ENCODE measurements at places on chromosomes 12 and 14.
A peak's percentile ranks its signal among the peaks of the same experiment; 100 is the strongest.

GRCh38 chr14:74824997-74825396, 50.9 kb downstream of the PROX2 start:
- no peak for DNase-seq

GRCh38 chr14:45658226-45658916, 405.4 kb upstream of the MIS18BP1 start:
- no peak for DNase-seq

GRCh38 chr12:71440345-71440762, 756 bp downstream of the LGR5 start:
- DNase-seq: no peak

DNA sequence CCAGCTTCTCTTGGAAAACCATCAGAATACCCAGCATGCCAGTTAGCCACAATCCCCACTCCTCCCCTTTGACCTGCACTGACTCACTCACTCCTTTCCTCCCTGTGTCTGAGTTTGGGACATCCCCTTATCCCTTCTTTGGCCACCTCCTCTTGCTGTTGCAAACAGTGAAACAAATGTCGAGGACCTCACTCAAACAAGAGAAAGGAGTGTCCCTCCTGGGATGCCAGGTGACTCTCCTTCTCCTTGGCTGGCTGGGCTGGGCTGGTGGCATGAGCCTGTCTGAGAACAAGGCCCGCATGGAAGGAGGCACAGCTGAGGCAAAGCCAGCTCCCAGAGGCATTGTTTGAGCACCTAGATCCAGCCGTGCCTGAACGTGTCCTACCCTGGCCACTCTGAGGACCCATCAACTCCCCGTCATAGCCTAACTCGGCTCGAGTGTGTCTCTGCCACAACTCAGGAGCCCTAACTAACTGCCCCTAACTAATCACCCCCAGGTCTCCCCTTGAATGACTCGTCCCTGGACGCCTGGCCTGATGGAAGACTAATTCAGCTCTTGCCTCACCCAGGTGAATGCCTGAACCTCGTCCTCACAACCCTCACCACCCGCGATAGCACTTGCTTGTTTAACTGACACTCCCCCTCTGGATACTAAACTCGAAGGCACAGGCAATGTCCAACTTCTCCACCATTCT, 43.0 kb downstream of the NCOR2 start:
- DNase-seq: no peak

- DNase-seq: no peak
Observed at GRCh38 chr12:131067981-131068851, 114.5 kb downstream of the ADGRD1 start.

DNA sequence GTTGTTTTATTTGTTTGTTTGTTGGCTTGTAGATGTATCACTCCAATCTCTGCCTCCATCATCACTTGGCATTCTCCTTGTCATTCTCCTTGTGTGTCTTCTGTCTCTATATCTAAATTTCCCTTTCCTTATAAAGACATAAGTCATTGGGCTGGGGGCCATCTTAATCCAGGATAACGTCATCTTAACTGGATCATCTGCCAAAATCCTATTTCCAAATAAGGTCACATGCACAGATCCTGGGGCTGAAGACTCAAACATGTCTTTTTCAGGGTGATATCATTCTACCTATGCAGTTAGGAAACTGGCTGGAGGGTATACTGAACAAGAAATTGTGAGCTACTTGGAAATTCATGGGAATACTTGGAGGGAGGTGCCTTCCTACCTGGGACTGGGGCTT, 8.7 kb upstream of the CCDC60 start:
- no peak for DNase-seq

DNA sequence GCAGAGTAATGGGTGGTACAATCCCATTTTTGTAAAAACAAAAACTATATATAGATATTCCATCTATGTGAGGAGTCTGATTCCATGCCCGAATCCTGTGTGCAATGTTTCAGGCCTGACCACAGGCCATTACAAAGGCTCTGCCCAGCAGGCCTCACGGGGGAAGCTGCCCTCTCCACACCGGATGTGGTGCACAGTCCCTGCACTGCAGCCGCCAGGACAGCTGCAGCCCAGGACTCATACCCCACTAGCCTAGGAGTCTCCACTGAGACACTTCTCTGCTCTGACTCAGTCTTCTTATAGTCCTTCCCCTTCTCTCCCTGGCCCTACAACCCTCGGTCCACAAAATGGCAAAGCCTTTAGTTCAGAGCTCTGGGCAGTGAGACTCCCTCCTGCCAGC, 190.4 kb downstream of the PPM1H start:
- no peak for DNase-seq

DNA sequence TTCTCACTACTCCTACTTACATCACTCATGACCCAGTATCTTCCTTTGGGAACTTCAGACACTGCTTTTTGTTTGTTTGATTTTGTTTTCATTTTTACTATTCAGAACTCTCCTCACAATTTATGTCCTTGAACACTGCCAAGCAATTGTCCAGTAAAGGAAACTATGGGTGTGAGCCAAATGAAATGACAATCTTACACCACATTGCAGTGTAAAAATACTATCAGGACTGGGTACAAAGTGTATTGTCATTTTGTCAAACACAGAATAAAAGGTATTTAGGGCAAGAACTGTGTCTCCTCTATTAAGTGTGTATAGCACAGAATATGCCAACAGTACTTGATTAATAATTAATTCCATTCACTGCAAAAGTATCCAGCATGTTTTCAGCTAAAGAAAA, 199.3 kb downstream of the ALG10B start:
- no peak for DNase-seq

GRCh38 chr12:45289245-45290215, 73.6 kb downstream of the ANO6 start:
- no peak for DNase-seq

DNA sequence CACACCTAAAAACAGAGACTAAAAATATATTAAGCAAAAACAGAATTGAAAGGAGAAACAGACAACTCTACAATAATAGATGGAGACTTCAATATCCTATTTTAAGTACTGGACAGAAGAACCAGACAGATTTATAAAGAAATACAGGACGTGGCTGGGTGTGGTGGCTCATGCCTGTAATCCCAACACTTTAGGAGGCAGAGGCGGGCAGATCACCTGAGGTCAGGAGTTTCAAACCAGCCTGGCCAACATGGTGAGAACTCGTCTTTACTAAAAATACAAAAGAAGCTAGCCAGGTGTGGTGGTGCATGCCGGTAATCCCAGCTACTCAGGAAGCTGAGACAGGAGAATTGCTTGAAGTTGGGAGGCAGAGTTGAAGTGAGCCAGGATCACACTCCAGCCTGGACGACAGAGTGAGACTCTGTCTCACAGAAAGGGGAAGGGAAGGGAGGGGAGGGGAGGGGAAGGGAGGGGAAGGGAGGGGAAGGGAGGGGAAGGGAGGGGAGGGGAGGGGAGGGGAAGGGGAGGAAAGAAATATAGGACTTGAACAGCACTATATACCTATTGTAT, 53.0 kb downstream of the CDK17 start:
- no peak for DNase-seq

DNA sequence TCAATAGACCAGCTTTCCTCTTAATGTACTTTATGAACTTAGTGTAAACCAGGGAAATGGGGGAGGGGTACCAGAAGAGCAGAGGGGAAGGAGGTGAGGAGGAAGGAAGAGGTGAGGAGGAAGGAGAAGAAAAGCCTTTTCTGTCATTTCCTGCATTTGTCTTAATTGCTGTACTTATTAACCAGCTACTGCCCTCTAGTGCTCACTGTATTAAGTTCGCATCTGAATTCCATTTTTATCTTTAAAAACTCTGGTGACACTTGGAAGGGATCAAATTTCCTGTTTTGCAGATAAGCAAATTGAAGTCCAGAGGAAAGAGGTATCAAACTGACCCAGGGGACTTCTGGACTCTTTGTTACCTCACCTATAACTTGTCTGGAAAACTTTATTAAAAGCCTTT, 22.2 kb downstream of the MANSC1 start:
- no peak for DNase-seq

DNA sequence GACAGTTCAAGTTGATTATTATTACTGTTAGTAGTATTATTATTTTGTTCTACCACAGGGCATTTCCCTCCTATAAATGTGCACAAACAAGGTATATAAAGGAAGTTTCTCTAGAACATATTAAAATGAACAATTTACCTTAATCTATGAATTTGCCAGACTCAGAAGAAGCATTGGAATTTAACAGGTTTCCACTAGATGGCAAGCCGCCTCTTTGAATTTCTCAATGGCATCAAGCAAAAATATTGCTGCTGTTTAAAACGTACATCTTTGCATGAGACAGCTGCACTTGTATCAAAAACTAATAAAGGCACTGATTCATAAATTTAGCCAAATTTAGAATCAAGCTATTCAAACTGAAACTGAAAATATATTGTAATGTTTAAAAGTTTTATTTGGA, 34.6 kb upstream of the MIS18BP1 start:
- DNase-seq: no peak

DNA sequence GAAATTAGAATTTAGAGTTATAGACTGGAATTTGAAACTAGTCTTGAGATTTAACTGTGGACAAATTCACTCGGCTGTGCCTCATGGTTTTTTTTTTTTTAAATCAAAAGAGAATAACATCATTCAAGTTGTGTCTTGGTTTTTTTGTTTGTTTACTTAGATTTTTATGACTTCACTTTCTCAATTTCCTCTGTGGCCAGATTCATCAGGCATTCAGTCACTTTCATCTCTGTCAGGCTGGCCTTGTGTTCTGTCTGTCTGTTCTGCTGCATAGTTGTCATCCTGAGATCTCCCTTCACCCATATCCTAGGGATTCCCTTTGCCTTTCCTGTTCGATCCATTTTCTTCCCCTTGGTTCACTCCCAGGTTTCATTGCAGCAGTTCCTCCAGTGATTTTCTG, 10.0 kb downstream of the MARK3 start:
- no peak for DNase-seq

DNA sequence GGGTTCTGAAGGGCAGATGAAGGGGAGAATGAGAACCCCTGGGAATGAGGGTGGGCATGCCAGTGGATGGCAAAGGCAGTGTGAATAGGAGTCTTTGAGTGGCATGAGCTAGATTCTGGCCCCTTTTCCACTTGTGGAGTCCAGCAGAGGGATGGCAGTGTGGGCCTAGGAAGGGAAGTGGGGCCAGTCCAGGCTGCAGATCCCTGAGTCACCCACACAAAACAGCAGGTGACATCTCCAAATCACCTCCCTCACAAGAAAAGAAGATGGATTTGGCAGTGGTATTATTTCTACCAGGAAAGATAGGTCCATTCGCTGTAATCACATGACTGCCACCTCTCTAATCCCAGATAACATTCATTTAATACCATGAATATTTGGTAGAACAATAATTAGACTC, 151.3 kb downstream of the TTC7B start:
- no peak for DNase-seq

- DNase-seq: no peak
Observed at GRCh38 chr12:88897723-88898122, 317.5 kb upstream of the KITLG start.

GRCh38 chr14:67357186-67357968, 2.2 kb downstream of the ATP6V1D start:
- DNase-seq: no peak

GRCh38 chr12:19938491-19938890, 429.8 kb upstream of the PDE3A start:
- no peak for DNase-seq

DNA sequence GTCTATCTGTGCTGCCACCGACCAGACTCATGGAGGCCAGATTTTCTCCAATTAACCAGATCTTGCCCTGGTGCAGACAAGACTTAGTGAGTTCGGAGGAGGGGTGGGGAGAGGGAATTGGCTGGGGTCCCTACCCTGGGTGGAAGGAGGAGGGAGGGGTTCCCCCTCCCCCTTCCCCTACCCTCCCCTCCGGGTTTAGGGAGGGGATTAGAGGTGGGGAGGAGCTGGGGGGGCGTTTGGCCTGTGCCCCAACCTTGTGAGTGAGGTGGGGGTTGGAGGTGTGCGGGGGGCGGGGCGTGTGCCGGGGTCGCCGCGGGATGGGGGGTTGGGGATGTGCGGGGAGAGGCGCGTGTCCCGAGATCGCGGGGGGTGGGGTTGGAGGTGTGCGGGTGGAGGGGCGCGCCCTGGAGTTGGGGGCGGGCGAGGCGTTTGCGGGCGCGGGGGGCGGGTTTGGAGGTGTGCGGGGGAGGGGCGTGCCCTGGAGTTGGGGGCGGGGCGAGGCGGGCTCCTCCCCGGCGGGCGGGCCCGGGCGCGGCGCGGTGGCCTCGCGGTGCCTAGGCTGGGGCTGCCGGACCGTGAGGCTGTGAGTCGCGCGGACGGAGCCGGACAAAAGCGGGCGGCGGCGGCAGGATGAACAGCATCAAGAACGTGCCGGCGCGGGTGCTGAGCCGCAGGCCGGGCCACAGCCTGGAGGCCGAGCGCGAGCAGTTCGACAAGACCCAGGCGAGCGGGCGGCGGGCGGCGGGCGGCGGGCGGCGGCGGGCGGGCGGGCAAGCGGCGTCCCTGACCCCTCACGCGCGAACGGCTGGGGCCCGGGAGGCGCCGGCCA, at the start of gene HIP1R:
HIP1R (plus strand) TSS at position 537 of the 829 bp plus-strand sequence; CDS start at position 631, 94 bp downstream.
- peak; percentile 50 for DNase-seq

GRCh38 chr14:26281280-26281998, 316.4 kb downstream of the NOVA1 start:
- no peak for DNase-seq

DNA sequence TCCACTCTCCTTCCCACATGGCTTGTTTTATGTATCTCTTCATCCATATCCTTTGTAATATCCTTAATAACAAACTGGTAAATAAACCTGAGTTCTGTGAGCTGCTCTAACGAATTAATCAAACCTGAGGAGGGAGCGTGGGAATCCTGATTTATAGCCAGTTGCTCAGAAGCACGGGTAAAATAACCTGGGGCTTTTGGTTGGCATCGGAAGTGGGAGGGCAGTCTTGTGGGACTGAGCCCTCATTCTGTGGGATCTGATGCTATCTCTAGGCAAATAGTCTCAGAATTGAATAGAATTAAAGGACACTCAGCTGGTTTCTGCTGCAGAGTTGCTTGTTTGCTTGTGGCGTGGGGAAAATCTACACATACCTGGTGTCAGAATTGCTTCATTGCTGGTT, 17.5 kb upstream of the LDHB start:
- DNase-seq: no peak

DNA sequence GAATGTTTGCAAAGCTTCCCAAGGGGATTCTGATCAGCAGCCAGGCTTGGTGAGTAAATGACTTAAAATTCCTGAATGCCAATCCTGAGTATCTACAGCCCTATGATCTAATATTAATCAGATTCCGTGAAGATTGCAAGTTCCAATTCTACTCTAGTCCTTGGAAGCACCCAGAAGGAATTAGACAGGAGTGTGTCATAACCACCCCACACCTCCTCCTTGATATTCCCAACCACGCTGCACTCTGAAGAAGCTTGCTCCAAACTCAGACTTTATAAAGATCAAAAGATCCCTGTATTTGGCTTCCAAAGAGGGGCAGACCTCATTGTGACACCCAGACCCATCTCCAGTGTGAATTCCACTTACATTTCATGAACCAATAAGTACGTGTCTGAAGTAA, 306.0 kb downstream of the BCL11B start:
- no peak for DNase-seq

GRCh38 chr14:24879661-24880386, 170.1 kb downstream of the STXBP6 start:
- DNase-seq: no peak

Data from effector CD8-positive, alpha-beta T cell (primary cell).